ENCODE measurements at places on chromosomes 3 and 15. TPM values are rescaled to one million over a fixed set of nuclear protein-coding genes. Genes with fewer than 3 reads are reported as not detected.

- DNase-seq = no peak
These were observed 11.7 kb upstream of the LACTB start for GRCh38 chr15:63109920-63110319.

GRCh38 chr15:29311696-29312095 lies 42.1 kb upstream of the NSMCE3 start:
- no peak for DNase-seq

DNA sequence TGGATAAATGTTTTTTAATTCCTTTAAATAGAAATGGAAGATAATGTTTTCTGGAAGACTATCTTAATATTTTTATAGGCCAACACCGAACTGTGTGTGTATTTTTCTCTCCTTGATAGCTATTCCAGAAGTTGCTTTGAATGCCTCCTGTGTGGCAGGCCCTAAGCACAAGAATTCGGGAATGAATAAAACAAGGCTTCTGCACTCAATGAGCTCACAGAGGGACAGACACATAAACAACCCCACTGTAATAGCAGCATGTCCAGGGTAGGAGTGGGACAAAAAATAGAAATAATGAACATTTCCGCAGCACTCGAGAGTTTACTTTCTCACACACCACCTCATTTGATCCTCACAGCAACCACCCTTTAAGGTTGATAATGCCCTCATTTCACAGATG lies 18.0 kb downstream of the SRGAP3 start:
- no peak for DNase-seq

Gene THPO
- not detected for total RNA-seq

Gene TP63
- total RNA-seq = 0.13 TPM

DNA sequence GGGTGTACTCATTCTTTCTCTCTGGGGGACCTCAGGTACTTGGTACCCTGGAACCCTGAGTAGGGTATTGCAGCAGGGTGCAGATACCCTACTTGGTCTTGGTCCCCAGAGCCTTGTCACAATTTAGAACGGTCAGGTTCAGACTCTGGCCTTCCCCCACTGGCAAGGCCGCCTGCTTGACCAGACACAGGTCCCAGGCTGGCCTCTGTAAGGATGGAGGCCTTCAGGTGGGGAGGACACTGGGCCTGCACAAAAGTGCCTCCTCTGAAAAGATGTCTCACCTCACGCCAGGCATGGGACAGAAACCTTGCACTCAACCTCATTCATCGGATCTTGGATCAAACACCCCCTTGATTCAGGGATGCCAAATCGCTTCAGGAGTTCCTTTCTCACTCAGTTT lies 158.4 kb downstream of the KLF13 start:
- DNase-seq = no peak

Gene CLEC3B
- total RNA-seq = not detected

DNA sequence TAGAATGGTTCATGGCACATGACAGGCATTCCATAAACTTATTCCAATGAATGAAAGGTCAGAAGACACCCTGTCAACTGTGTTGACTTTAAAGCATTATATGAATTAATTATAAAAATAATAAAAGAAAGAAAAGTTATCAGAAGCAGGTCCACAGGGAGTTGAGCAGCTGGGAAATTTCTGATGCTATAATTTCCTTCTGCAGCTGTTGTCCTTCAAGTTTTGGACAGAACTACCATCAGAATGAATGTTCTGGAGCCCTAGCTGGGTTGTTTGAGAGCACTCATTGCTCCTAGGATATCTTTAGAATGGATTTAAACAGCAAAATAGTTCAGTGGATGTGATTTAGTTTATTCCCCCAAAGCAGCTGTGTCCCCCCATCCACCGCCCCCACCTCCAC lies 232.4 kb upstream of the PROK2 start:
- DNase-seq = no peak

- DNase-seq = no peak
These were observed 87.4 kb downstream of the CRYGS start for GRCh38 chr3:186456731-186457191.

DNA sequence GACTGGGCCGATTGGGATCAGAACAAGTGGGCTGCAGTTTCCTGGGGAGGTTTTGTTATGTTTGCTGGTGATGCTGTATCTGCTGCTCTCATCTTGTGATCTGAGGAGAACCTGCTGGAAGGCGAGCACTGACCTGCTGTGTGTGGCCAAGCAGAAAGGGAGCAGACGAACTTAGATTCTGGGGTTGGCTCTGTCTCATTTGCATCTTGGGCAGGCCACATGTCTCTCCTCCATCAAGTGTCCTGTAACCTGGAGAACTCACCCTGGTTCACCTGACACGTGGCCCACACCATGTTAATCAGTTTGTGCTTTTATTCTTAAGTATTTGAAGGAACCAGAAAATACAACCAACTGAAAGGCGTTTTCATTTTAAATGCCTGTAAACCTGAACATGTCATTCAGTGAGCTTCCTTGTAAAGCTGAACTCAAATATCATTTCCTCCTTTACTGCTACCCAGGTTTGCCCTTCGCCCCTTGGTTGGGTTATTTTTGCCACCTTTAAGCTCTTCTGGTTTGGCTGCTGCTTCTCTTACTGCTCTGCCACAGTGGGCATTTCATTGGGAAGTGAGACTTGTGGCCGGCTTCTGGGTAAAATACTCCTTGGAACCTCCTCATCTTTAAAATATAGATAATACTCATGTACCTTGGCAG lies 33.5 kb upstream of the TRAK1 start:
- no peak for DNase-seq

DNA sequence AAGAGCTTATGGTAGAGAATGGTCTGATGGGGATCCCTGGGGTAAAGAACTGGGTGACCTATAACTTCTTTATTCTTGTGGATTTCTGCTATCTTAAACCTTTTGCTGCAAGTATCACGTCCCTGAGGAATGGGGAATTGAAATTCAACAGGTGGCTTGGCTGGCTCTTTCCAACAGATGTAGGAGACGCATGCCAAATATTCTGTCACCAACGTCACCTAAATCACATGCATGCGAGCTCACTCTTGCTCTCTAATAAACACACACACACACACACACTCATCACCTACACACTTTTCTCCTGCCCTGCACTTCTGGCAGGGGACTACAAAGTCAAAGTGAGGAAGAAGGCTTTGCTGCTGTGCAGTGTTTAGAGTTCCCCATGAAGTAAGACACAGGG lies 145.8 kb upstream of the NECTIN3 start:
- DNase-seq = no peak

Gene PCLAF
- total RNA-seq = 2.6 TPM

Measured in kidney epithelial cell (primary cell).